ENCODE measurements at places on chromosomes 12 and 14.

- DNase-seq: no peak
Measured at GRCh38 chr14:64788706-64789105, 84.5 kb downstream of the PLEKHG3 start.

DNA sequence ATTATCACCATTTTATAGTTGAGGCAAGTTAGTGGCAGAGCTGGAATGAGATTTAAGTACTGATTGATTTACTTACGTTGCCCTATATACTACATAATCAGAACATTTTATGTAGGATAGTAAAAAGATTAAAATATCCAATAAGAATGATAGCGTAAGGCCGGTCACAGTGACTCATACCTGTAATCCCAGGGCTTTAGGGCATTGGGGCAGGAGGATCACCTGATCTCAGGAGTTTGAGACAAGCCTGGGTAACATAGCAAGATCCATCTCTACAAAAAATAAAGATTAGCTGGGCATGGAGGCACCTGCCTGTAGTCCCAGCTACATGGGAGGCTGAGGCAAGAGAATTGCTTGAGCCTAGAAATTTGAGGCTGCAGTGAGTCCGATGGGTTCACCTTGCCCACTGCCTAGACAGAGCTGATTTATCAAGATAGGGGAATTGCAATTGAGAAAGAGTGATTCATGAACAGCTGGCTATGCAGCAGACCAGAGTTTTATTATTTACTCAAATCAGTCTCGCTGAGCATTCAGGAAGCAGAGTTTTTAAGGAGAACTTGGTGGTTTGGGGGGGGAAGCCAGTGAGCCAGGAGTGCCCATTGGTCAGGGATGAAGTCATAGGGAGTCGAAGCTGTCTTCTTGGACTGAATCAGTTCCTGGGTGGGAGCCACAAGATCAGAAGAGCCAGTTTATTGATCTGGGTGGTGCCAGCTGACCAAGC is 24.7 kb upstream of the SGPP1 start:
- DNase-seq: no peak

- DNase-seq: no peak
Measured at GRCh38 chr12:24519759-24520158, 429.1 kb downstream of the BCAT1 start.

- DNase-seq: no peak
Measured at GRCh38 chr14:75292101-75292563, 13.5 kb downstream of the FOS start.

GRCh38 chr12:104049278-104049902 is 597 bp downstream of the GLT8D2 start:
- no peak for DNase-seq

DNA sequence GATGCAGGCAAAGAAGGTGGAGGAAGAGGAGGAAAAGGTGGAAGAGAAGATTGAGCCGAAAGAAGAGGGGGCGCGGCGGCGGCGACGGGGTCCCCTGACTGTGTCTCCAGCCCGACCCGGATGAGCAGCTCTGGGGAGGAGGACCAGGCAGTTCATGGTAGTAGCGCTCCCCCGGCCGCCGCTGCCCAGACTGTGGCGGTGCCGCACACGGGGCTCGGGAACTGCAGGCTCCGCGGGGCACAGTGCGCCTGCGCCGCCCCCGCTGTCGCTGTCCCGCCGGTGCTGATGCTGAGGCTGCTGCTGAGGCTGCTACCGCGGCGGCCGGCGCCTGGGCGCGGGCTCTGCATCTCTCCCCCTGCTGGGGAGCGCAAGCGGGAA is at the start of gene KCNH5:
Gene KCNH5, minus strand, starts transcription at position 225 of the 378 bp plus-strand sequence. CDS start 272 bp downstream, outside the sequence.
- DNase-seq: peak; percentile 78

DNA sequence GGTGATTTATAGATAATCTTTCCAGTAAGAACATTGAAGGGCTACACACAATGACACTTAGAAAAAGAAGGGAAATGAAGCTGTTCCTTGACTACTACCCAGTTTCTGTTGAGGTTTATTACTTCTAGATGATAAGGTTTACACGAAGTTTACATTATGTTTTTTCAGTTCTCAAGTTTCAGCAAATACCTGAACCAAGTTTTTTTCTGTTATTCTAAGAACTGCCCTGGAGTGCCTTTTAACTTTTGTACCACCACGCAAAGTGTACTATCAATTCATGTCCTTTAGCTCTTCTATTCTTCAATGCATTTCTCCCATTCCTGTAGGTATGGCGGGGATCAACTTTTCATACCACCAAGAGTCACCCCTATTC is 5.8 kb downstream of the FBXL14 start:
- no peak for DNase-seq

DNA sequence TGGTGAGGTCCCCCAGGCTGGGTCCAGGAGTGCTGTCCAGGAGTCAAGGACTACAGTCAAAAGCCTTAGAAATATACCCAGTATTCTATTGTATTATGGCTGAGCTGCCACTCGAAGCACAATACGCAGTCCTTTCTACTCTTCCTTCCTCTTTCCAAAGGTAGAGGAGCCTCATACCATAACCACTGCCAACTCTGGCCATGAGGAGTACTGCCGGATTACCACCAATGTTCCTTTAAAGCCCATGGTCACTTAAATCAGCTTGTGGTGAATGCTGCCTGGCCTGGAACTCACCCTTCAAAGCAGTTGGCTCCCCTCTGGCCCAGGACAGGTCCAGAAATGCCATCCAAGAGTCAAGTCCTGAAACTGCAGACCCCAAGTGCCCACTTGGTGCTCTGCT is 425.4 kb downstream of the SLC16A7 start:
- no peak for DNase-seq

DNA sequence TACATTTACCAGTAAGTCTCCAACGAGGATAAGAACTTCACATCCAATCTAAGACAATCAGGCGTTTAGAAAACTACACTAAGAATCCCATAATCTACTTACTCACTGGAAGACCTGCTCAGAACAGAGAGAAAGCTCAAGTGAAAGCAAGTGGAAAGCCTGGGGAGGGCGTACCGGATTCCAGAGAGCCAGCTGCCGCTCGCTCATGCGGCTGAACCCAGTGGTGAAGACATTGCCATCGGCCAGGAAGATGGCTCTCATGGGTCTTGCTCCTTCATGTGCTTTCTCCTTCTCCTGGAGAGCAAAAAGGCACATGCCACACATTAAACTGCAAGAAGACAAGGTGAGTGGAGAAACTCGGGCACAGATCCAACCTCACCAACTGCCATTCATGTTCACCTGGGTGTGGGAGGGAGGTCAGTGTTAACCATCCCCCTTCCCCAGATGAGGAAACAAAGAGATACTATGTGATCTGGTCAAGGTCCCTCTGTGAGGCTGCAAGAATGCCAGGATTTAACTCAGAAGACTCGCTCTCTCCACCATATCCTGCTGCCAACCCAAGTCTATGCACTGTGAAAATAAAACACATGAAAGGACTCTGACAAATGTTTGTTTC is 23.5 kb upstream of the SELPLG start:
- DNase-seq: no peak

DNA sequence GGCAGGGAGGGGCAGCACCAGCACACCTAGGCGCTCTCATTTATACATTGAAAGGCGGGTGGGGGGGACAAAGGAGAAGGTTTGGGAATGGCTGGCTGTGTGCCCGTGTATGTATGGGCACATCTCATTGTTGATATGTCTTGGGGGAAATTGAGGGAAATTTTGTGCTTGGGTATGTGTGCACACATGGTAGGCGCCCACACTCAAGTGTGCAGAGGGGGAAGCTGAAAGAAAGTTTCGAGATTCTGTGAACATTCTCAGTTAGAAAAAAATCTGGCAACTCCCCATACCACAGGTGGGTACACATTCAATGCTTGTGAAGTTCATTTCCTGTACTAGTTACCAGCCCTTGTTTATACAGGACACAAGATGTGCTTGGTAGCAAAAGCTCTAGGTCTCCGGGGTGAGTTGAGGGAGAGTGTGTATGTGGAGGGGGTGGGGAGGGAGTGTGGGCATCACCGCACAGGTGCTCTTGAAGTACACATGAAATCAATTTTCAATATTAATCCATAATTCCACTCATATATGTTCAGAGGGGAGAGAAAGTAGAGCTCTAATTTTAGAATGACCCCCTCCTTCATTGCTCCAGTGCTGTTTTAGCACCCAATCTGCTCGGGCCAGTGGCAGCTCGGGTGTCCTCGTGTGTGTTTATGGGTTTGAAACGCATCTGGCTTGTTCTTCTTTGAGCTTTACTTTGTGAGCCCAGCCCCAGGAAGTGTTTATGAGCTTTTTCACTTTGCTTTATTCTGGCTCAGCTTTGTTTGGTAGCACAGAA is 286.0 kb downstream of the ZFP36L1 start:
- DNase-seq: no peak

- DNase-seq: no peak
Measured at GRCh38 chr14:84646786-84647500, 883.0 kb upstream of the FLRT2 start.

- DNase-seq: no peak
Measured at GRCh38 chr12:132660052-132660451, 27.1 kb downstream of the POLE start.

DNA sequence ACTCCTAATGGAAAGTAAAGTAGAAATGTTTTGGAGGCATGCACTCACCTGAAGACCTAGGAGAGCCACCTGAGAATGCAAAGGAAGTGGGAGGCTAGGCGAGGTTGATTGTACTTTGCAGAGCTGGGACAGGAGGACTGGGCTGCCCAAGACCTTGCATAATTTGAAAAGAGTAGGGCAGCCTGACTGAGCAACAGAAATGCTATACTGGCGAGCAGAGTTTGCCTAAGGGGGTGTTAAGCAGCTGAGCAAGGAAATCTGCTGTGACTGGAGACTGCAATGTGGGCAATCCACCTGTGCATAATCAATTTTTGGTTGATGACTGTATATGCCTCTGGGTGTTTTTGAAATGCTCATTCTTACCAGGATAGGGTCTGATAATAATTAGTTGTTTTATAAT is 834.1 kb downstream of the TRHDE start:
- DNase-seq: no peak

GRCh38 chr14:97074856-97075255 is 277.7 kb downstream of the VRK1 start:
- no peak for DNase-seq

DNA sequence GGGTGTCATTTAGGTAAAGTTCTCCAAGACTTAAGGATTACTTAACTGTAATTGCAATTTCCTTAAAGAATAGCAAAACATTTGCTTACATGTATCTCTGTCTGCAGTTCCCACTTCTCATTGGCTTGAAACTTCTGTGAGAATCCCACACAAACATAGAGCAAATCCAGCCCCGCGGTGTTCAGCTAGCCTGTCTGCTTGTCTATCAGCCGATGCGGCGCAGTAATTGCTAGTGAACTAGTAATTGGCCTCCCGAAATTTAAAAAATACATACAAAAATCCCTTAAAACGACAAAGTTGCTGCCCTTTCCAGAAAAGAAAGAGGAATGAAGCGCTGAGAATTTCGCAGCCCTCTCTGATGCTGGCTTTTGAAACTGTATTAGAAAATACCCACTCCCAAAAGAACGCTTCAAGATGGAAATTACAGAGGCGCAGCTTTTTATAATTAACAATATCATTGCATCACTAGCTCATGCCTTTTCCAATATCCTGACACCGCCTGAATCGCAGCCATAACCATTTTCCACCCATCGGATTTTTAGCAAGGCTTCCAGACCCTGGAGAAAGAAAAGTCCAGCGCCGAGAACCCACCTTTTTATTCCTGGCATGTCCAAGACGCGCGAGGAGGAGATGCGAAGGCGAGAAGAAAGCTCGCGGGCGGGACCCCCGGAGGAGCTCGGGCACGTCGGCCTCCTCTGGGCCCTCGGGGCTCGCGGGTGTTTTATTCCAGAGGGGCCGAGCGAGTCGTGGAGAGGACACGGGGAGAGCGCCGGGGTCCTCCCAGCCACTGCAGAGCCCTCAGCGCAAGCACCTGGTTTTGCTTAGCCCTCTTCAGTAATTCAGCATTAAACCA is 646 bp downstream of the FBLN5 start:
- DNase-seq: no peak

- no peak for DNase-seq
Measured at GRCh38 chr12:26196421-26196716, 996 bp downstream of the SSPN start.

DNA sequence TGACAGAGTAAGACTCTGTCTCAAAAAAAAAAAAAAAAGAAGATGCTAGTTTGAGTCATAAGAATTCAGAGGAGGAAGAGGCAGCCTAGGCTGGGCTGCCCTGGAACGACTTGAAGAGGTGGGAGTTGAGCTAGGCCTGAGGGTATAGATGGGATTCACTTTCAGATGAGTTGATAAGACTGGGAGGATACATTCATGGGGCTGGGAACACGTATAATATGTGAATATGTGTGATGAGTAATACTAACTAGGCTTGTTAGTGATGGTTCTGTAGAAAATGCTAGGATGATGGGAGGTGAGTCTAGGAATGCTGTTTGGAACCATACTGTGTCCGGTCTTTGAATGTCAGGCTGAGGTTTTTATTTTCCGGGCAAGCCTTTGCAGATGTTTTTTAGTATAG is 9.0 kb downstream of the PLEKHA5 start:
- no peak for DNase-seq

DNA sequence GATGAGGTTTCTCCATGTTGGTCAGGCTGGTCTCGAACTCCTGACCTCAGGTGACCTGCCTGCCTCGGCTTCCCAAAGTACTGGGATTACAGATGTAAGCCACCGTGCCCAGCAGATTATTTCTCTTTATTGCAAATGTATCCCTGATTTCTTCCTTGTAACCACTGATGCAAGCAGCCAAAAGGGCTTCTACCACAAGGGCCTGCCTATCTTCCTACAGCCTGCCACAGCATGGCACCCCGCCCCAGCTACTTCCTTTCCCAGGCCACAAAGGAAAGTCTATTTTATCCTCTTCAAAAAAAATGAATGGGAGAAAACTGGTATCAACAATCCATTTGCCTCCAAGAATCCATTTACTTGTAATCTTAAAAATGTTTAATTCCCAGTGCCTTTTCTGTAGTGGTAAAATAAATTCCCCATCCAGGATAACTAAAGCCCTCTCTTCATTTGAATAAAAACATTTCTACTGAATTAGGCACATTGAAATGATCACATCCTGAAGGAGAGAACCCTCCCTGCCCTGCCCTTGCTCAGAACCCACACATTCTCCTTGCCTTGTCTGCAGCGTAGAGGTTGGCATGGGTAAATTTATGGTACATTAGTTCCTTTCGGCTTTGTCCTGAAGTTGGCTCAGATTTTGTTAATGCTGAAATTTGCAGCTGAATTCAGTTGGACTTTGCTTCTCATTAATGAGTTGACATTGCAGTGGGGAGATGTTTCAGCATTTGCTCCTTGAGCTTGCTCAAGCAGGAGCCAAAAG is 19.2 kb downstream of the GPHB5 start:
- no peak for DNase-seq

- DNase-seq: no peak
Measured at GRCh38 chr14:35509846-35510245, 24.1 kb upstream of the INSM2 start.

Data from NCI-H1930 (cell line).